ENCODE measurements at places on chromosomes 11 and 22.

GRCh38 chr11:33358150-33358831 lies 101.1 kb downstream of the HIPK3 start:
- DNase-seq, result no peak

GRCh38 chr11:28323621-28324020 lies 215.4 kb downstream of the METTL15 start:
- no peak for DNase-seq

- DNase-seq, result no peak
Measured at GRCh38 chr22:50676661-50677492, 4.3 kb downstream of the SHANK3 start.

DNA sequence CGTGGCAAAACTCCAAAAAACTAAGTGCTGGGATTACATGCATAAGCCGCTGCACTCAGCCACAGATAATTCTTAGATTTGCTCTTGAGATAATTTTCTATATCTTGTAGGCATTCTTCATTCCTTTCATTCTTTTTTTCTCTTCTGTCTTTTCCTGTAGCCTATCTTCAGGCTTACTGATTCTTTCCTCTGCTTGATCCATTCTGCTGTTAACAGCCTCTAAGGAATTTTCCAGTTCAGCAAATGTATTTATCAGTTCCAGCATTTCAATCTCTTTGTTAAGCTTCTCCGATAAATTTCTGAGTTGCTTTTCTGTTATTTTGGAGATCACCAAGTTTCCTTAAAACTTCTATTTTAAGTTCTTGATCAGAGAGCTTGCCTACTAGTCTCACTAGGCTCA lies 46.7 kb downstream of the SMC1B start:
- DNase-seq, result no peak

DNA sequence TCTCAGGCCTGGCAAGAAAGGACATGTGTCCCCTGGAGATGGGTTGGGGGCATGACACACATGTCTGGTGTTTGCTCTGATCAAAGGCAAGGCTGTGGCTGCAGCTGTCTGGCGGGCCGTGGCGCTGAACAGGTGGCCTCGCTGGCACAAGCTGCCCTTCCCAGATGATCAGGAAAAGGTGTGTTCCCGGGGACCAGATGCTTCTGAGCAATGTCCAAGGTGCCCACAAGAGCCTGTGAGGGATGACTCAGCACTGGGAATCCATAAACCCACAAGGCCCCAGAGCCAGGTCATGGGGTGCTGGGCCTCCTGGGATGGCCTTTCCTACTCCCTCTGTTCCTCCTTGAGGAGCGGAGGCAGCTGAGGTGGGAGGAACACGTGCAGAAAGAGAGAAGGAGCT lies 9.7 kb upstream of the LRP5 start:
- DNase-seq, result no peak
